ENCODE measurements at places on chromosomes 2 and 18.

DNA sequence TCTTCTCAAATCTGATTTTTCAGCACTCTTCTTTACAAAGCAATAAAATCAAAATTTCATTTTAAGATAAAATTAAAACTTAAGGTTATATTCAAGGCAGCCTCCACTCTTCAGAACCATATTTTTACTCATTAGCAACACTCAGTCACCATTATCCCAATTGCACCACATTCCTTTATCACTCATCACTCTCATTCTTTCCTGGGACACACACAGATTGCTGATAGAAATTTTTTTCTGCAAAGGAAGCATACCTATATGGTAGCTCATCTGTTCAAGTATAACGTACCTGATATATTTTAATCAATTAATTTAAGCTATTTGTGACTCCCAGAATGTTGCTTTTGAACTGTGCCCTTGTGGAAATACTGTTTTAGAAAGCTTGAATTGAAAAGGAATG is 1559.3 kb upstream of the ZEB2 start:
- DNase-seq = peak; percentile 4

GRCh38 chr18:48797841-48798255 is 152.9 kb downstream of the SMAD7 start:
- DNase-seq = no peak

GRCh38 chr2:194867328-194867727 is 789.7 kb upstream of the SLC39A10 start:
- DNase-seq = peak; percentile 7

DNA sequence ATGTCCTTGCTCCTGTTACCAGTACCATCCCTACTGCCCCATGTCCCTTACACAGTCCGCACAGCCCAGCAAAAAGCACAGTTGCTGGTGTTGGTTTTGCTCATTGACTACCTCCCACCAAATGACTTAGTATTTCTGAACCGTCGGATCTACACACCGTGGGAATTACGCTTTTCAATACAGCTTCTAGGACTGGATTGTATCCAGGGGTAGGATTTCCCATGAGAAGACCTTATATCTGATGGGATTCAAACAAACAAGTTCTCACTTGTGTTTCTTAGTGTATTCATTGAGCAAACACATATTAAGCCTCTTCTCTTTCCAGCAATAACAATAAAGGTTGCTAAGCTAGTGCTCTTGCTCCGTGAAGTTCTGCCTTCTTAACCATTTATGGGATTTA is 25.8 kb downstream of the TRAPPC12 start:
- DNase-seq = no peak

GRCh38 chr2:48309900-48310299 is 220.1 kb upstream of the STON1 start:
- no peak for DNase-seq

- DNase-seq = no peak
Measured at GRCh38 chr18:38867680-38868079, 1302.1 kb upstream of the CELF4 start.

DNA sequence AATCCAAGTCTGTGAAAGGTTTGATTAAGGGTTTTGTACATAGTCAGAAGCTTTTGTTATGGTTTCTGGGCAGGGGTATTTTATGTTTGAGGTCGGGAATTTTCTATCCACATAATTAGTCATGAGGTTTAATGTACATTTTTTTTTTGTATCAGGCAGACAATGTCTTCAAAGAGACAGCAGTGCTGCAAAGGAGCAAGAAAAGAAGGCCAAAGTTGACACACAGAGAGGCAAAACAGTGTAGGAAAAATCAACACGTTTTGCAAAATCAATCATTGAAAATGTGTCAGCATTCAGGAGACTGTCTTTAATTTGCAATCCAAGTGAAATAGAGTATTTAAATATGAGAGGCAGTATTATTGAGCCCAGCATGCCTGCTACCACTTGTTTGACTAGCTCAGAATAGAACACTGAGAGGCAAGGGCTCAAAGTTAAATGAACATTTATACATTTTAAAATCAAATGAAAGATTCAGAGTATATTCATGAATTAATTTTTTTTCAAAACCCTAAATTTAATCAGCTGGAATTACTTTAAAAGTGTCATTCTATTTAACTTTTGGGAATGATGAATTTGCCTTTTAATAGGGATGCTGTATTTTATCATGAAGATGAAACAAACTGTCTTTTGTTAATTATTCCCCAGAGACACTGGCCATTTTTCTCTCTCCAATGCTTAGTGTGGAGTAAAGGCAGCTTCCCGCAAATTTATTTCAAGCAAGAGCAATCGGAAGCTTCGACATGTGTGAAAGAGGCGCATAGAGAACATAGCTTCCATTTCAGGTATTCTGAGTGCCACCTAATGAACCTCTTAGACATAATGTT is 11.3 kb downstream of the VRK2 start:
- DNase-seq = no peak

- no peak for DNase-seq
Measured at GRCh38 chr2:67579806-67580205, 182.7 kb downstream of the ETAA1 start.

GRCh38 chr2:25286723-25287483 is 54.8 kb downstream of the DNMT3A start:
- no peak for DNase-seq

DNA sequence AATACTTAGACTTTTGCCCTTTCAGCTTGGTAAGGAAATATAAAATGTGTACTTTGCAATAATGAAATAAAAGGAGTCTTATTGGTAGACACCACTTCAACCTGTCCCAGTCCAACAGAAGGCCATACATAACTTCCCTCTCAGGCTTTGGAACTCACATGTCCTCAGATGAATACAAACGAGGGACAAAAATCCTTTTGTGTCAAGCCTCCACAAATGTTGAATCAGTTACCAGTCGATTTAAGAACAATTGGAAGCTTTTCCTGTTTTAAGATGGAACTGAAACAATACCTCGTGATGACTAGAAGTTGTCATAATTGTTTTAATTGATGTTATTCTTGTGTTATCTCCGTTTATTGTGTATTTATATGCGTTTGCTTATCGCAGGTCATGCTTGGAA is 385.1 kb upstream of the POU3F3 start:
- DNase-seq = no peak

GRCh38 chr2:36729067-36729466 is 32.6 kb downstream of the VIT start:
- peak; percentile 27 for DNase-seq

DNA sequence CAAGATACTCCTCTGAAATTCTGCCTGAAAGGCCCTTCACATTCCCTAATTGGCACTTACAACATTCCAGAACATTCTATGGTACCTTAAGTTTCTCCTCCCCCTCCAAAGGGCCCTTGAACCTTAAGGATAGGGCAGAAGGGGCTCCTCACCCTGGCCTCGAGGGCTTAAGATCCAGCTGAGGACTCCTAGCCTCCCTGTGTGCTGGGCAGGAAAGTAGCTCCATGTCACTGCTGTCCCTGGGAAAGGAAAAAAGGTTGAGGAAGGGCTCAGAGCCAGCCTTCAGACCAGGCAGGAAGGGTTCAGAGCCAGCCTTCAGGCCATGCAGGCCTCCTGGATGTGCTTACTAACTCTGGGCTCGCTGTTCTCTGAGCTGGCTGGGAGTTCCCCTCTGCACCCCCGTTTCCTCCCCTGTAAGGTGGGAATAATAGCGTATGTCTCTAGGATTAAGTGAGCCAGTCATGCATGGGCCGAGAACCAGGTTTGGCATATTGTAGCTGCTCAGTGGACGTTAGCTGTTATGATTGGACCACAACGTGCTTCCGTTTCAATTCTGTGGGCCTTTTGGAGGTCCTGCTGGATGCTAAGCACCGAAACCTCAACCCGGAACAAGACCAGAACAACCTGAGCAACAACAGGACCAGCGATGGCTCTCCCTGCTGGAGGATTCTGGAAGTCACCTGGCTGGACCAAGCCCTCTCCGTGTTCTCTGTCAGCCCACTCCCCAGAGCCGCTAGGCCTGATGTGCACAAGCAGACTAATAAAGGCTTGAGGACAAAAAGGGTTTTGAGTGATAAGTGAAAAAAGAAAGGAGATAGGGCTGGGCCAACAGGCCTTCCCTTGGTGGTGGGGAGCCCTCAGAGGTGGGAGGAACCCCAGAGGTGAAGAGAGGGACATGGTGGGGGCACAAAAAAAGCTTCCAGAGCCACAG is 1.0 kb upstream of the B3GNT7 start:
- DNase-seq = no peak

DNA sequence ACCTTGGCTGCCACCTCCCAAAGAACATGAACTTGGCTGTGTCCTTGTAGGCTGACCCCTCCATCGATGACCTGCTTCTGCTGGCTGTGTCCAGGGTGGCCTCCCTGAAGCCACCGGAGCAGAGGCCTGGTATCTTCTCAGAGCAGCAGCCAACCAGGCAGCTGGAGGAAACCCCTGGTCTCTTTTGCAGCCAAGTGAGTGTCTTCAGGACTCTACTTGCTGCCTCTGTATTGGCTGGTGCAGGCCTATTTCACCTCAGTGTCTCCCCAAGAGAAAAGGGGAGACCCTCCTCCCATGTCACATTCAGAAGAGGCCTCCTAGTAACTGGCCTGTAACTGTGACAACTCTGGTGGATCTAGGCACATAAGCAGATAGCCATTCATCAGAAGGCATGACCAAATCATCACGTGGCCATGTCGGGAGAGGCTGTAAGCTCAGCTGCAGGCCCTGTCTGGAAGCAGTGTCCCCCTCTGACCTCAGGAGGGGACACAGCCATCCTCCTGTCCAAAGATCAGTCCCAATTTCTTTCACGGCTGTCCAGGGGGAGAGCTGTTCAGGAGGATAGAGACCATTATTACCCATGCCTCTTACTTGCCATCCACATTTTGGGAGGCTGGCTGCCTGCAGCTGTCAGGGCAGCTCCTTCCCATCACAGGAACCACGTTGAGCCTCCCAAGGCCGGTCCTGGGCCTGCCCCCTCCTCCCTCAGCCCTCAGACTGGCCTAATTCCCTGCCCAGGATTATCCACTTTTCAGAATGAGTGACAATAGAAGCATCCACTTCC is 20.9 kb upstream of the ROCK2 start:
- DNase-seq = no peak

- DNase-seq = no peak
Measured at GRCh38 chr18:51447351-51448342, 250.2 kb upstream of the MEX3C start.

DNA sequence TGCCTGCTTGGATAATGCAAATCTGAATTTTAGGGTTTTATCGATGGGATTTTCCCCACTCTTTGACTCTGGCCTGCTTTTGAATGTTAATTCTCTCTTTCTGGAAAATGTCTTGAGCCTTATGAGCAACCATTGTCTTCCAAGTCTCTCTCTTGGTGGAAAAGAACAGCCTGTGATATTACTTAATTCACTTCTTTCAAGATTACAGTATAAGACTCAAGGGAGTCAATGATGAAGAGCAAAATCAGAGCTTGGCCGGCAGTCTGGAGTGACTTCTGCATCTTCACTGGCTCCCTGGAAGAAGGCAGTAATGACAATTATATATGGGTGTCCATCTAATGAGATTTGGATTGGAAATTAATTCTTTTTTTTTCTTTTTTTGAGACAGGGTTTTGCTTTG is 122.9 kb upstream of the ZEB2 start:
- no peak for DNase-seq

- DNase-seq = peak; percentile 12
Measured at GRCh38 chr2:110173523-110173922, 31.3 kb downstream of the NPHP1 start.

GRCh38 chr18:34522603-34523002 is 187.5 kb upstream of the DTNA start:
- no peak for DNase-seq

- DNase-seq = no peak
Measured at GRCh38 chr18:47250391-47251046, 941 bp downstream of the SKOR2 start.

GRCh38 chr2:57181315-57182038 is 865.1 kb upstream of the VRK2 start:
- DNase-seq = peak; percentile 66

DNA sequence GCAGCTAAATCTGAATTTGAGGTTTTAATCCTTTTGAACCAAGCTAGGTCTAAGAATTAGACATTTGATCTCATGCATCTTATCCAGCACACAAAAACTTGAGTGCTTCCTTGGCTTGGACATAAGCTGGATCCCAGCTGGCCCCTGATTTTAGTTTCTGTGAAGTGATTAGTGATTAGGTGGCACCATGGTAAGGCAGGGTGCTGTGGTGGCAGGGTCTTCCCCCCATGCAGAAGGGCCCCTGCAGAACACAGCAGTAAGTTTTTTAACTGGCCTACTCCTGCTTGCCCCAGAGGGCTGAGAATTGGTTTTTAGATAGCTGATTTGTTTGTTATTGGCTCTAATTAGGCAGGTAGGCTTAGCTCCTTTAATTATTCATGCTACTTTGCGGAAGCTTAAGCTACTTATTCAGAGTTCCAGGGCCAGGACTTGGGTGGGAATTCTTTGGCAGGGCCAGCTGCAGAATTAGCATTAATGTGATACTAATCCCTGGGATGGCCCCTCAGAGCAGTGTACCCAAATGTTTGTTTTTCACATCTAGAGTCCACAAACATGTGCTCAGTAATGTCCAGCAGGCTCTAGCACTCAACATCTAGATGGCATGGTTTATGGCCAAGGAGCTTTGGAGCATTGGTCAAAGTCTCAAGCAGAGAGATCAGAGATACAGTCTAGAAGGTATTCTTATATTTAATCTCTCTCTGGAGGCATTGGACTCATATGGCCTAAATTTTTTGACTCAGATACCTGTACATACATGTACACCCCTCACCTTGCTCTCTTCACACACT is 99.6 kb downstream of the FMNL2 start:
- no peak for DNase-seq

- DNase-seq = no peak
Measured at GRCh38 chr2:1758774-1759610, 14.7 kb upstream of the PXDN start.

GRCh38 chr2:12210016-12210933 is 463.8 kb downstream of the LPIN1 start:
- no peak for DNase-seq

GRCh38 chr2:108536133-108536780 is 2.0 kb downstream of the LIMS1 start:
- DNase-seq = peak; percentile 58

- peak; percentile 27 for DNase-seq
Measured at GRCh38 chr2:45675263-45675812, 23.9 kb downstream of the PRKCE start.

GRCh38 chr2:222203041-222203440 is 95.8 kb downstream of the PAX3 start:
- DNase-seq = no peak

GRCh38 chr2:2547451-2547850 is 216.4 kb upstream of the MYT1L start:
- DNase-seq = no peak

- no peak for DNase-seq
Measured at GRCh38 chr2:43718530-43719124, 42.4 kb upstream of the C1GALT1C1L start.

DNA sequence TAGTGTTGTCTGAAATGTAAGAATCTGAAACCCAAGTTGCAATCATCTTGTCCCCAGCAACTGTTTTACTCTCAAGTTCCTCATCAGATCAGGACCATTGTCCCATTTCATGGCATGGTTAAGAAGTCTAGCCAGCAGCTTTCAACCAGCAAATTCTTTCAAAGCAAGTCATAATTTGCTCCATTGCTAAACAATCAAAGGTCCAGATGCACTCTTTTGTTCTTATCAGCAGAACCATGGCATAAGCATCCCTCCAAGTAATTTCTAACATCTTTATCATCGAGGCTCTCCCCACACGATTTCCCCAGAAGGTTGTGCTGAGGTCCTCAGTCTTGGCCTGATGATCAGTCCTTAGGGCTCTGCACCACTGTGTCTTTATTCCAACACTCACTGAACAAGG is 67.5 kb upstream of the APCDD1 start:
- no peak for DNase-seq

GRCh38 chr2:4831751-4832150 is 860.4 kb upstream of the SOX11 start:
- DNase-seq = peak; percentile 1

- no peak for DNase-seq
Measured at GRCh38 chr2:175880-176820, 87.7 kb downstream of the SH3YL1 start.

- DNase-seq = no peak
Measured at GRCh38 chr2:231526341-231527090, 3.7 kb downstream of the NMUR1 start.
